Left renal cortex interstitium (tissue), 4 donors: ENCODE measurements at places on chromosomes 12 and 14. TPM values are rescaled to one million over a fixed set of nuclear protein-coding genes. Genes with fewer than 3 reads are reported as not detected.

DNA sequence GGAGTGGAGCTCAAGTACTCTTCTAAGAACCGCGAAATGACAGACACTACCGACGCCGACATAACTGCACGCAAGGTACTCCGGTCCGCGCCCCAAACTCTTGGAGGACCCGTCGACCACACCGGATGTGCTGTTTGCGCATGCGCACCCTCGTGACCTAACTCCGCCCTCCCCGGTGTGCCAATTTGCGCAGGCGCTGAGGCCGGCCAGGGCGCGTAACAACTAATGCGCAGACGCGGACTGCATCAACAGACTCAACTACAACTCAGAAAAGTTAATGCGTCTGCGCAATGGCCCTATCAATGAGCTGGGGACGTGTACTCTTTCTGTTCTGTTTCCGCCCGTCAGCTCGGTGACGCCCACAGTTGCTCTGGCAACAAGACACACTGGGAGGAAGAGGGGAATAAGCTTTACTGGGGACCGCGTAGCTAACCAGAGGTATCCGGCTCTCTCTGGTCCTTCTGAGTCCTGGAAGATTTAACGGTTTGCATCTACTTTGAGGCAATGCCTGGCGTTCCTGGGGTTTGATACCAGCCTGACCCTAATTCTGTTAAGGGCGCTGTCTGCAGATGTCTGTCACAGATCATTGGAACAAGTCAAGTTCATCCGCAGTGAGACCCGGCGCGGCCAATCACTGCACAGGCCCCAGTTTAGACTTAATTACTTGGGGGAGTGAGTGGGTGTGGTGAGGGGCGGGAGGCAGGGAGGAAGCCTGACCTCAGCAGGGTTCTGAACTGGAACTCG is at the start of gene DAD1:
TSS of gene DAD1 (minus strand) at position 129 of the 744 bp plus-strand sequence. CDS start at position 62, 67 bp downstream.
- DNase-seq, result peak; percentile 98

DNA sequence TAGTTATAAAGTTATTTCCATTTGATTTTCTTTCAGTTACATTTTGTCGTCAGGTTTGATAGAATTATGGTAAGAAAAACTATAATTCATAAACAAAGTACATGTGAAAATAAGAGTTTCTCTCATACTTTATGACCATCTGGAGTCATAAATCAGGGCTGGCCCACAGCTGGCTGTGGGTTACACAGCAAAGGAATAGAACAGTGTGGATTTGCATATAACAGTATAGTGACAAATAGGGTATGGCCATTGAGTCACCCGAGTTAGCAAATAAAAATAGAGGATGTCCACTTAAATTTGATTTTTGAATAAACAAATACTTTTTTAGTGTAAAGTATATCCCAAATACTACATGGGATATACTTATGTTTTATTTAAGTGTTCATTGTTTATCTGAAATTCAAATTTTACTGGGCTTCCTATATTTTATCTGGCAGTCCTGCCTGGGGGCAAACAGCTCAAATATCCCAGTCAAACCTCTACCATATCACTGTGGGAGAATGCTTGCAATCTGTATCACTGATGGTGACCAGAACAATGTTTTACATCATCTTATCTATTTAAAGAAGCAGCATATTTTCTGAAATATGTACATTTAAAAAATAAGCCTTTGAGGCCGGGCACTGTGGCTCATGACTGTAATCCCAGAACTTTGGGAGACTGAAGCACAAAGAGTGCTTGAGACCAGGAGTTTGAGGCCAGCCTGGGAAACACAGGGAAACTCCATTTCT is 65.5 kb downstream of the KSR2 start:
- no peak for DNase-seq

The RNASE1 gene
- 199 TPM for polyA plus RNA-seq

The RPL10L gene
- polyA plus RNA-seq, result 0.22 TPM

GRCh38 chr12:123962513-123962912 is 10.1 kb downstream of the CCDC92 start:
- DNase-seq, result no peak

The KDM5A gene
- 41.6 TPM for polyA plus RNA-seq

DNA sequence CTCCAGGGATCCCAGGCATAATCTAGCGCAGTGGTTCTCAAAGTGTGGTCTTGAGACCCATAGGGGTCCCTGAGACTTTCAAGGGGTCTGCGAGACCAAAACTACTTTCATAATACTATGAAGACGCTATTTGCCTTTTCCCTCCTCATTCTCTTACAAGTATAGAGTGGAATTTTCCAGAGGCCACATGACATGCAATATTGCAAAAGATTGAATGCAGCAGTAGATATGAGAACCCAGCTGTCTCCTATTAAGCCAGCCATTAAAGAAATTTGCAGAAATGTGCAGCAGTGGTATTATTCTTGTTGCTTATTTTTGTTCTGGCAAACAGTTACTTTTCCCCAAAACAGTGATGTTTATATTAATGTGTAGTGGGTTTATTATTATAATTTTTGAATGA is 62.8 kb downstream of the VWF start:
- DNase-seq, result no peak

- no peak for DNase-seq
Measured at GRCh38 chr12:53190108-53190729, 9.5 kb upstream of the CSAD start.

The CYP46A1 gene
- polyA plus RNA-seq, result 1.4 TPM

GRCh38 chr14:85546390-85546789 is 16.4 kb downstream of the FLRT2 start:
- DNase-seq, result no peak

DNA sequence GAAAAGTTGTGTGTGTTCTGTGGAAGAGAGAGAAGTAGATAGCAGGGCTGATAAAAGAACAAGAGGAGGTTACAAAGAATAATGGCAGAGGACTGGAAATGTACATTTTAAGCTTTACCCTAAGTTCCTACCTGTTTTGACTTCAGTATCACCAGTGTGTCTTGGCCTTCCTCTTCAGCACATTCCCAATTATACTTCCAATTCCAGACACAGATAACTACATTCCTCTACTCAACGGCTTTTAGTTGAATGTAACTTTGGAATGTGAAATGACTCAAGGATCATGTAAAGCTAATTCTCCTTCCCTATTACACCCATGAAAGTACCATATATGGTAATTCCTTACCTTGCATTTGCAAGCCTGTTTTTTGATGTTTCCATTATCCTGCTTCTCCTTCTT is 5.0 kb downstream of the MGST1 start:
- no peak for DNase-seq

DNA sequence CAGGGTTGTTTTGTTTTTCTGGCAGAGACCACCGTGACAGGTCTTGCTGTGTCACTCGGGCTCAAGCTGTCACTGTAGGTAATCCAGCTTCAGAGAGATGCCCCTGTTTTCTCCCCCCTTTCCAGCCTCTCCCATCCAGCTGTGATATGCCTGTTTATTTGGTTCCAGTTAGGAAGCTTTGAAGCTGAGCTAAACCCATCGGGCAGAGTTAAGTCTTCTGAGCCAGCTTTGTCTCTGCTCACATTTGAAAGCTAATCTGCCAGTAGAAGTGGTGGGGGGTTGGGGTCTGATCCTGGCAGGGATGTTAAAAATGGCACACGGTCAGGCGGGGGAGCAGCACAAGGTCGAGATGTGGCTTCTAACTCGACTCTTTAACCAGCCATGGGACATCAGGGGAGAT is 130.0 kb downstream of the TSPAN9 start:
- no peak for DNase-seq

The CMA1 gene
- polyA plus RNA-seq, result 0.29 TPM
